ENCODE measurements at places on chromosomes 11 and 22.

- DNase-seq, result peak; percentile 64
These were observed 38.2 kb upstream of the WEE1 start for GRCh38 chr11:9535189-9535781.

DNA sequence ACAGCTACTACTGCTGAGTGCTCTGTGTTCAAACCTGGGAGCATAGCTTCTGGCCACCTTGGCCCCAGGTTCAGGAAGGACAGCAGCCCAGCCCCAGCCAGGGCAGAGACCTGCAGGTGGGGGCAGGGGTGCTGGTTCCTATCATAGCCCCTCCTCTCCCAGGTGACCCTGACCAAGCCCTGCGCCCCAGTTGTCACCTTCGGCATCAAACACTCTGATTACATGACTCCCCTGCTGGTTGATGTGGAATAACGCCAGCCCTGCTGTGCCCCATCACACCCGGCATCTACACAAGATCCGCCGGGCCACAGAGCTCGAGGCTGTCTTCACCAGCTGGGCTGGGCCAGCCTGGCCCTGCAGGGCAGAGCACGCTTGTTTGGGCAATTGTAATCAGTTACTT lies 6.9 kb downstream of the SCGB1C1 start:
- no peak for DNase-seq

- no peak for DNase-seq
These were observed at the start of gene NOX4 for GRCh38 chr11:89490981-89491690. Gene NOX4 (minus strand): TSS chr11:89491375. CDS start chr11:89491246, 129 bp downstream.

- DNase-seq, result no peak
These were observed 23.4 kb upstream of the RIC3 start for GRCh38 chr11:8192016-8192895.

DNA sequence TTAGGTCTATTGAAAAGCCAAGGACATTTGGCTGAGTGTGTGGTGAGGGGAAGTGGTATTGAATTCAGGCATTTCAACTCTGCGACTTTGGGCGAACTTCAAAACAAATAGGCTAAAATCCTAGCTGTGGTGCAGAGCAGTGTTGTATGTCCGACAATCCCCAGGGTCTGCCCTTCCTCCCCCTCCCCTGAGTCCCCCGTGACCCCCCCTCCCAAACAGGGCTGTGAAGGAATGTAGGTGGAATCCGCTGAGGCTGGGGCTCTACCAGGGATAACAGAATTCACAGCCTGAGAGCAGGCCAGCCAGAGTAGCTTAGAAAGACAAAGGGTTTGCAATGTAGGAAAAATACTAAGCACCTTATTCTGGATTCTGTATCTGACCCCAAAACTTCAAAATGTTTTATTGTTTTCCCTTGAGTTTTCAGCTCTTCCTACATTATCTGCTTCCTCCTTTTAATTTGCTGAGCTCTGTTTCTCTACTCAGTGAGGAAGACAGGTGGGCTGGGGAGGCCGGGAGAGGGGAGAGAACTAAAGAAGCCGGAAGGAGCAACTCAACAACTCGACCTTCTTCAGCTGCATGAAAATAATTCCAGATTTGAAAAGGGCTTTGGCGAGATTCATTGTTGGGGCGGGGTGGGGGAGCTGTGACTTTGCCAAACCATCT lies 315.2 kb downstream of the BLID start:
- no peak for DNase-seq

DNA sequence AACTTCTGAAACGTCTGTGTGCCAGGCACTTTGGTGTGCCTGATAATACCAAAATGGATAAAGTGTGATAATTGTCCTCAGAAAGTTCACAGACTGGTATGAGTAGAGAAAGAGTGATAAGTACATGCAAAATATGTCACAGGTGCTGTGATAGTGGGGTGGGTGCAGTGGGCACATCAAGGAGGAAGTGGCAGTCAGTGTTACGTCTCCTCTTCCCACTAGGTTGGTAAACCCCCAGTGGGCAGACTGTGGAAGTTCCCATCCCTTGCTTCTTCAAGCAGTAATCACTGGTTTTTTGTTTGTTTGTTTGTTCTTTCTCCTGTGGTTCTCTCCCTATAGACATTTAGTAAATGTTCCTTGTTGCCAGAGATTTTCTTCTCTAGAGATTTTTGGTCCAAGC lies 5.4 kb downstream of the RNF121 start:
- no peak for DNase-seq

DNA sequence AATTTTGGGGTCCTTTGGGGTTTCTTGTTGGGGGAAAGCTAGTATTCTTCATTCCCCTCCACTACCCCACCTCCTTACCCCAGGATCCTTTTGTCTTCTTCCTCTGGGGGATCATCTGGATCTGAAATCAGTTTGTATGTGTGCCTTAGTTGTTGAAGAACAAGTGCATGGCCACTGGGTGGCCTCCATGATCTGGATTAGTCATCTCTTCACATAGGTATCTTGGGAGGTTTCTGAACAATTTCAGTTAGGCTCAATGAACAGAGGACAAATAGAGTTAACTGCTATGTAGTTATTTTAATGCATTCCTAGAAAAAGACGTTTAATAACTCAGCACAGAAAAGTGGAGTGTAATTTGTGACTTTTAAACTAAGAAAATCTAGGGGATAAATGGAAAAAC lies 7.1 kb upstream of the VWA5A start:
- no peak for DNase-seq

DNA sequence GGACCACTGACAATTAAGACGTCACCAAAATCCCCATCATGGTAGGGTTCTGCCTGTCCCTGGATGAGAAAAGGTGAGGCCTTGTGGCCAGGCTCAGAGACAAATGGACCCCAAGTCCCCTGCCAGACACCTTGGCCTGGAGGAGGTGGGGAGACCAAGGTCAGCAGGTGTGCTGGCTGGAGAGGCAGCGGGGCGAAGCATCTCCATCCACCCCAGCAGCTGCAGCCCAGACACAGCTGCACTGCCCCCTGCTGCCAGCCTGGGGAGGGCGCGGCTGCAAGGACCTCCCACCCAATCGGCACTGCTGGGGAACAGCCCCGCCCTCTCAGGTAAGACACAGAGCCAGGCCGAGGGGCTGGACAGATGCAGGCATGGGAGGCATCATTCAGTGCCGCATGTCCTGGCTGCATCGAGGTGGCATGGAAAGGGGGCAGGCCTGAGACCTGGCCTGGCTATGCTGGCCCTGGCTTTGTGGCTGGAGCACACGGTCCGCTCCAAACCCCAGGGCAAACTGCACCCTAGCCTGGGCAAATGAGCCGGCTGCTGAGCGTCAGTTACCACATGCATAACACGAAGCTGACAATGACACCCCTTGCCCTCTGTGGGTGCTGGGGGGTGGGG lies 12.2 kb upstream of the MFNG start:
- peak; percentile 44 for DNase-seq

- no peak for DNase-seq
These were observed 38.0 kb upstream of the AMOTL1 start for GRCh38 chr11:94730153-94730552.

GRCh38 chr22:27198518-27199035 lies 541.2 kb downstream of the MIAT start:
- DNase-seq, result no peak

GRCh38 chr11:17700991-17701390 lies 18.4 kb upstream of the MYOD1 start:
- DNase-seq, result no peak

- no peak for DNase-seq
These were observed 6.2 kb downstream of the SOX6 start for GRCh38 chr11:16350125-16350524.

GRCh38 chr11:131065435-131066413 lies 149.4 kb upstream of the SNX19 start:
- DNase-seq, result no peak

DNA sequence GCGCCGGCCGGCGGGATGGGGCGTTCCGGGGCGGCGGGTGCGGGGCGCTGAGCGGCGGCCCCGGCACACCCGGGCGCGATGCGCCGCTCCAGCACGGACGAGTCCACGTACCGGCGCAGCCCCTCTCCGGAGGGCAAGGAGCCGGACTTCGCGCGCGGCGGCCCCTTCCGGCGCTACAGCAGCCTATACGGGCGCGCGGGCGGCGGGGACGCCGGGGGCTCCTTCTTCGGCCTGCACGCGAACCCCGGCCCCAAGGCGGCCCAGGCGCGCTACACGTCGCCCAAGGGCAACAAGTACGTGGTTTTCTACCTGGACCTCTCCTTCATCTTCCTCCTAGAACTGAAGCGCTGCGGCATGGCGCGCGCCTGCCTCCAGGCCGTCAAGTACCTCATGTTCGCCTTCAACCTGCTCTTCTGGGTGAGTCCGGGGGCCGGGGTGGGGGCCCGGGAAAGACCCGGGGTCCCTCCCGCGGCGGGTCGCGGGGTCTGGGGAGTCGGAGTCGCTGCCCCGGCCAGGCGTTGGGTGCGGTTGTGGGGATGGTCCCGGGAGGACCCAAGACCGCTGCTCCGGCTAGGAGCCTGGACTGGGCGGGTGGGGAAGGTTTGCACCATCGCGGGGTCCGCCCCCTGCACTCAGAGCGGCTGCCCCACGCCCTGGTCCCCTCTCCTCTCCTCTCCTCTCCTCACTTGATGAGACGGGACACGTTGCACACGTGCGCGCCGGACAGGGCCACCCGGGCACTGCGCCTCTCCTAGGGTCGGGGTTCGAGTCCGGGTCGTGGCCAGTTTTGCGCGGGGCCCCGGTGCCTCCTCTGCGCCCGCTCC lies 7.5 kb downstream of the TSPAN4 start:
- DNase-seq, result no peak

DNA sequence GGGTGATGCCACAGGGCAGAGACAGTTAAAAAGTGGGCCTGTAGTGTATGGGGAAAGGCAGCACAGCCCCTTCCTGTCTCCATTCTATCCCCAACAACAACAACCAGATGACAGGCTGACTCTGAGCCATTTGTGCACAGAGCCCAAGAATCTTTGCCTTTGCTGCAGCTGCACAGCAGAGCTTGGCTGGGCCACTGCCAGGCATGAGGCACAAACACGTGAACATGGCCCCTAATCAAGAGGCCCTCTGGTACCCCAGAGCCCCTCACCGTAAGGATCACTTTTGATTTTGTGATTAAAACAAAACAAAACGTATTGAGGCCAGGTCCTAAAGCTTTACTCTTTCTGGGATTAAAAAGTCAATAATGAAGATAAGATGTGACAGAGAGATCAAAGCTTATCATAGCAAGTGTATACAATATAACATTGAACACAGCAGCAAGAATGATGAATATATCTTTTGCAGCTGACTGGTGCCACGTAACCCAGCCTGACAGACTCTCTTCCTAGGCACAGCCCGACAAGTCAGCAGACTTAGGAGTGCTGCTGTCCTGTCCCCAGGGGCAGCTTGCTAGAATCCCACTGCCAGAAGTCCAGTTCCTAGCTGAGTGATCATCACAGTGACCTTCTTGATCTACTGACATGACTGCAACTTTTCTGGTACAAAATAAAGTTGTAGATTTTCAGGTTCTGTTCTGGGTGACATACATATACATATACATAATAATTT lies 117.8 kb downstream of the SERGEF start:
- DNase-seq, result no peak

DNA sequence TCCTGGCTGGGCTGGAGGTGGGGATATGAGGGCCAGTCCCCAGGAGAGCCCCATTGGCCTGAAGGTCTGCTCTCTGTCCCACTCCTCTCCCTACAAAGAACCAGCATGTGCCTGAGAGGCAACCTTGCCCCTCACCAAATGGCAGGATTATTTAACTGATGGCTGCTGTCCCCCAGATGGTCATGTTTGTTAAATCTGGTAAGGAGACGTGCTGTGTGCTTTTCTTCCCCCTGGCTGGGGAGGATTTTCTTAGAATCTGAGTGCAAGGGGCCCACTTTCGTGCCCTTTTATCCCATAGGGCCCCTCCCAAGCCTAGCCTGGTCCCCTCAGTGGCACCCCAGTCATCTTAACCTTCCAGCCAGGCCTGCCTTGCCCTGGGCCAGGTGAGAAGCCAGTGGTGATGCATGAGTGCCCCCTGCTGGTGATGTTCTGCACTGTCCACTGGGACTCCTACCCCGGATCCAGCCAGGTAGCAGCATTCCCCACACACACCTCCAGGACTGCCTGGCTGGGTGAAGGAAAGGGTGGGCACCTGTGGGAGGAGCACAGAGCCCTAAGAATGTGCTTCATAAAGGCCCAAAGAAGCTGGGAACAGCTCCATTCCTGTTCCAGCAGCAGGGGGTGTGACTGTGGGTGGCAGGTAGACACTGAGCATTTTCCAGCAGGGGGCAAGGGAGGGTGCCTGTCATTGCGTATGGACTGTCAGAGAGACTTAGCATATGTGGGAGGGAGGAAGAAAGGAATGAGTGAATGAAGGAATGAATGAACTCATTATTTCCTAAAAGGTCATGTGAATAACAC lies 28.9 kb downstream of the MFNG start:
- peak; percentile 72 for DNase-seq

- no peak for DNase-seq
These were observed 123.5 kb downstream of the UVRAG start for GRCh38 chr11:75938543-75938942.

GRCh38 chr11:115636753-115637527 lies 132.7 kb upstream of the CADM1 start:
- DNase-seq, result no peak

DNA sequence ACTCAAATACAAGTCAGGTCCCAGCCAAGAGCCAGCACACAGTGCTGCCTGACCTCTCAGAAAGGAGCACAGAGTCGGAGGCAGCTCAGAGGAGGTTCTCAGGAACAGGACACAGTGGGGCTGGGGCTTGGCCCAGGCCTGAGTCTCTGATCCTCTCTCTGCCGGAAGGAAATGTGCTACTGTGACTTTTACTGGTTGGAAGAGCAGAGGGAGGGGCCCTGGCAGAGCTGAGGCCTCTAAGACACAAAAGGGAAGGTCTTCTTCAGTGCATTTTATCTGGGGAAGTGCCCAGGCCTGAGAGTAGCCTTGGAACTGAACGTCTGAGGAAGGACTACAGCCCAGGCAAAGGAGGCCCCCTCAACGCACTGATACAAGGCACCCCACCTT lies 16.2 kb upstream of the CASTOR1 start:
- no peak for DNase-seq

DNA sequence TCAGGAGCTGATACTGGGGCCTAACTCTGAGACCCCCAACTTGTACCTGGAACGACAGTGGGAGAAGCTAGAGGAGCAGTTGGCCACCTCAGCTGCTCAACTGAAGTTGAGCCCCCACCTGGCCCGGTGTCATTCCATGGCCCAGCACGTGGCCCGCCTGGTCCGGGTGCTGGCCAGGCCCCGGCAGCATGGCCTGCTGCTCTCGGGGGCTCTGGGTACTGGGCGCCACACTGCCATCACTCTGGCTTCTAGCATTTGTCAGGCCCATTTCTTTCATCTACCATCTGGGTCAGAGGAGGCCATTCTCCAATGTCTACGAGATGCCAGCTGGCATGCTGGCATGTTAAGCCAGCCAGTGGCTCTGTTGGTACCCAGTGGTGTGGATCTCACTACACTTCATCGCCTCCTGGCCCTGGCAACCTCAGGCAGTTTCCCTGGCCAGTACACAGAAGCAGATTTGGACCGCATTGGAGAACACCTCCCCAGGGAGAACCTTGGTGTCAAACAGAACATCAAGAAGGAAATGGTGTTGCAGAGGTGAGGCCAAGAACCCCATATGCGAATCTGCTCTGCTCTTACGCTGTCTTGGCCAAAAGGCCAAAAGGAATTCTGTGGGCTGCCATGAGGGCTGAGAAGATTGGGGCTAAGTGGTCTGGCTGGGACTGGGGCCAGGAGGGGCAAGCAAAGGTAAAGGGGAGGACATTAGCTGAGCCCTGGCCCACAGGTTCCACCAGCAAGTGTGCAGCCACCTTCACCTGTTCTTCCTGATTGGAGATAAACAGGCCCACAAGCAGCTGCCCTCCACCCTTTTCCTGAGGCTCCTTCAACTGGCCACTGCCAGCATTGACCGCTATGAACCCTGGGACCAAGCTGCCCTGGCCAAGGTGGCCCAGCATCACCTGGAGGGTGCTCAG lies 45.4 kb downstream of the RRP8 start:
- DNase-seq, result no peak
